ENCODE measurements at places on chromosomes 3 and 15.
A peak's percentile ranks its signal among the peaks of the same experiment; 100 is the strongest.

GRCh38 chr3:62870321-62870720, 4.9 kb downstream of the CADPS start:
- H3K27ac ChIP-seq, result no peak overlapping the region
- H3K27me3 ChIP-seq, result no peaks in the 10 kb centered on the region
- H3K4me3 ChIP-seq, result no peak overlapping the region
- peaks cover 9% of the 10 kb centered on the region for H3K4me1 ChIP-seq

DNA sequence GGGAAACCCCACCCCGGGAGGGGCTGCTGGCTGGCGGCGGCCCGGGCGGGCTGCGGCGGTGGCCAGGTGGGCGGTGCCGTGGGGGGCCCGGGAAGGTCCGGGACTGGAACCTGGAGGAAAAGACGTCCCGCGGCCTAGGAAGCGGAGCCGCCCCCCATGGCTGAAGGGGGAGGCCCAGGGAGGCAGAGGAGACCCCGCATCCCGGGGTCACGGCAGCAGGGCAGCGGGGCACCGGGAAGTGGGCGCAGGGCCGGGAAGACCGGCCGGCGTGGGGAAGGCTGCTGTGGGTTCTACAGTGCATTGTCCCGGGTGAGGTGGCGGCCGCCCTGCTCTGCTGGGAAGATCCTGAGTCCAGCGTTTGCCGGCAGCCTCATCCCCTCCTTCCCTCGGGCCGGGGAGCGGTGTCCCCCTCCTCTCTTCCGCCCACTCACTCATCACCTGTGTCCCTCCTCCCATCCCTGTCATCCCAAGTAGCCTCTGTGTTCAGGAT, 525 bp upstream of the FSTL1 start:
- DNase-seq, result no peak
- H3K27ac ChIP-seq, result peak overlapping the region; percentile 94
- H3K36me3 ChIP-seq, result no peaks in the 10 kb centered on the region
- H3K27me3 ChIP-seq, result no peaks in the 10 kb centered on the region

- no peak for DNase-seq
- no peak overlapping the region for H3K4me3 ChIP-seq
- H3K4me1 ChIP-seq, result no peaks in the 10 kb centered on the region
- H3K27me3 ChIP-seq, result no peaks in the 10 kb centered on the region
These were observed 357.1 kb upstream of the KCNH8 start for GRCh38 chr3:18791182-18791581.

DNA sequence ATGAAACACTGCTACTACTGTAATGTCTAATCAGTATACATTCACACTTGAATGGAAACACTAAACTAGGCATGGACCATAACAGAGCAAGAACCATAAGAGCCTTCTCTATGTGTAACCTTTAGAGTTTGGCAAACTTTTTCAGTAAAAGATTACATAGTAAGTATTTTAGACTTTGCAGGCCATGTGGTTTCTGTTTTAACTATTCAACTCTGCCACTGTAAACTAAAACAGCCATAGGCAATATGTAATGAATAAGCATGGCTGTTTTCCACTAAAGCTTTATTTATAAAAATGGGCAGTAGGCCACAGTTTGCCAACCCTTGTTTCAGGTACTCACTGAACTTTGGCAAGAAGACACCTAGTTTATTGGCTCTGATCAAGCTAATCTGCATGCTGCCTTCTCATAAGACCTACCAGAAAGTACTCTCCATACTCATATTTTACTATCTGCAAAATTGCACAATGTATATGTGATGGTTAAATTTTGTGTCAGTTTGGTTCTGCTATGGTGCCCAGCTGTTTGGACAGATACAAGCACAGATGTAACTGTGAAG, 46.0 kb downstream of the UACA start:
- no peak overlapping the region for H3K4me3 ChIP-seq
- peak overlapping the region; percentile 19 for H3K27ac ChIP-seq
- DNase-seq, result no peak
- H3K27me3 ChIP-seq, result no peaks in the 10 kb centered on the region
- peaks cover 65% of the 10 kb centered on the region for H3K4me1 ChIP-seq

DNA sequence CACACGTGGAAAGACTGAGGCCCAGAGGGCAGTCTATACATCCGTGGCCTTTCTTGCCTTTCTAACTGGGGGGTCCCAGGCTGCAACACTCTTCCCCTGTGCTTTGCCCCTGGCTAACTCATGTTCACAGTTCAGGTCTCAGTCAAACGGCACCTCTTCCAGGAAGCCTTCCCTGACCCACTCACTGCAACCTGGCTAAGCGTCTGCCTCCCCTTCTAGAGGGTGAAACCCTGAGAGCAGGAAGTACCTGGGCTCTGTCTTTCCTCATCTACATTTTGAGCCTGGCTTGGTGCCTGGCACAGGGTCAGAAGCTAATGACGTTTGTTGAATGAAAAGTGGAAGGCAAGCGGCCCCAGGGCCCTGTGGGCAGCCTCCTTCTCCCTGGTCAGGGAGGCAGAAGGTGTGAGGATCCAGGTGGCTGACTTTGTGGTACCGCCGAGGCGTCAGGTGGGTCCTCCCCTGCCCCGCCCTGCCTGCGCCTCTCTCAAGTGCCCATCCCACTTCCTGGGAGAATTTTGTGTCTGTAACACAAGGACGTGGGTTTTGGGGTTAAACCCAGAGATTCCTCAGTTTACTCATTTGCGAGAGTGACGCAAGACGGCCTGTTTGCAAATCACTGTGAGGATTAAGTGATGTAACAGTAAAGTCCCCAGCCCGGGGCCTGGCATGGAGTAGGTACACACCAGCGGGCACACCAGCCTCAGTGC, 32.1 kb downstream of the DNASE1L3 start:
- H3K27me3 ChIP-seq, result no peaks in the 10 kb centered on the region
- H3K4me3 ChIP-seq, result peak overlapping the region; percentile 73
- H3K36me3 ChIP-seq, result no peaks in the 10 kb centered on the region
- no peak for DNase-seq
- H3K4me1 ChIP-seq, result peaks cover 31% of the 10 kb centered on the region

GRCh38 chr3:40690749-40691451, 166.1 kb downstream of the ZNF621 start:
- peak overlapping the region; percentile 69 for H3K27ac ChIP-seq
- peaks cover 12% of the 10 kb centered on the region for H3K4me1 ChIP-seq
- H3K27me3 ChIP-seq, result no peaks in the 10 kb centered on the region
- H3K4me3 ChIP-seq, result no peak overlapping the region

DNA sequence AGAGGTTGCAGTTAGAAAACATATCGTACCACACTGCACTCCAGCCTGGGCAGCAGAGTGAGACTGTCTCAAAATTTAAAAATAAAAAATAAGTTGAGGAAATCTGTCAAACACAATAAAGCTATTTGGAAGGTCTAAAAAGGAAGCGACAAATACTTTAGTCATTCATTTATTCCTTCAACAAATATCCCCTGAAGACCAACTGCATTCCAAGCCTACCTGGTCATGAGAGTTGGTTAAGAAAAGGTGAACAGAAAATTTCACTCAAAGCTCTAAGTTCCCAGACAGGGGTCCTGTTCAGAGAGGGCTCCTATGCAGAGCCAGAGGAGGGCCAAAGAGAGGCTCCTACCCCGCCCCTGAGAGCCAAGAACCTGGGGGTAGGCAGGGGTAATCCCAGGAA, 15.4 kb upstream of the PRKAR2A start:
- H3K4me3 ChIP-seq, result no peak overlapping the region
- H3K36me3 ChIP-seq, result peaks cover 10% of the 10 kb centered on the region
- DNase-seq, result no peak
- H3K4me1 ChIP-seq, result no peaks in the 10 kb centered on the region

GRCh38 chr3:67804578-67804977, 150.2 kb upstream of the SUCLG2 start:
- H3K27me3 ChIP-seq, result no peaks in the 10 kb centered on the region
- H3K27ac ChIP-seq, result no peak overlapping the region
- DNase-seq, result no peak
- no peak overlapping the region for H3K4me3 ChIP-seq

DNA sequence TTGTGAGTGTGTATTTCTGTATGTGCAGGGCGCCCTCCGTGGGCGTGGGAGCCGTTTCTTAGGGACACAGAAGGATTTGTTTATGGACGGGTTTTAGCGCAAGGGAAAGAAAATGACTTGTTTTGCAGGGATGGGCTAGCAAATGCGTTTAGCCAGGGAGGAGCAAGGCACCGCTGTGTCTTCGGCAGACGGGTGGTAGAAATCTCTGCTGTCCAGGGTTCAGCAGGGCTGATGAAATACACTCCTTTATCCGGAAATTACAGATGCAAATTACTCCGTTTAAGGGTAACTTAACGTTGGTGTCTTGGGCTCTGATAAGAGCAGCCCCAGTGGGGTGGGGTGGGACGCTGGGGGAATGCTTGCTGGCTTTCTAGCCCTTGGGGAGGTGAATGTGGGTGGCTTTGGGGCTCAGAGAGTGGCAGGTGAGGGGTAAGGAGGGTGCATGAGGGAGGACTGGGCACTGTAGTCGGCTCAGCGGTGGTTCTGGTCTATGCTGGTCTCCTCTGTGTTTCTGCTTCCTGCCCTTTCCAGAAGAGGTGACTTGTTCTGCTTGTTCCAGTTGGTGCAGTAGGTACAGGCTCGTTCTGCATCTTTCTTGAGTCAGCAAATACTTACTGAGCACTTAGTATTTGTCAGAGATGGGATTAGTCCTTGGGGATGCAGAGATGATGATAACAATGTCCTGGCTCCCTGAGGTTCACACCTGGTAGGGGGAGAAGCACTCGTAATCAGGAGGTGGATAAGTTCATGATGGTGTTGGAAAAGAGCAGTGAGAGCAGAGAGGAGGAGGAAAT, 954 bp downstream of the SV2B start:
- H3K4me1 ChIP-seq, result peaks cover 25% of the 10 kb centered on the region
- H3K27ac ChIP-seq, result no peak overlapping the region
- peak overlapping the region; percentile 65 for H3K4me3 ChIP-seq
- no peaks in the 10 kb centered on the region for H3K36me3 ChIP-seq
- DNase-seq, result no peak
- H3K27me3 ChIP-seq, result peaks cover 8% of the 10 kb centered on the region

DNA sequence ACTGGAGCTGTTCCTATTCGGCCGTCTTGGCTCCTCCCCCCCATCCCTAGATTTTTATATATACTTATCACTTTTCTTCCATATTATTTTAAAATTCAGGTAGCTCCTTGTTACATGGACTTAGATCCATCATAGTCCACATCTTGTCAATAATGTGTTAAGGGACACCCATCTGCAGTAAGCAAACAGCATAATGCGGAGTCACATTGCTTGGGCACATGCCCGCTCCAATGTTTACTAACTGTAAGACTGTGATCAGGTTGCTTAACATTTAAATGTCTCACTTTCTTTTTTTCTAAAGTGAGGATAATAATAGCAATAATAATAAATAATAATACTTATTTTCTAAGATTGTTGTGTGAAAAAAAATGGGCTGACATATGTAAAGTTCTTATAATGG, 303.2 kb upstream of the SOX14 start:
- H3K36me3 ChIP-seq, result no peaks in the 10 kb centered on the region
- H3K4me3 ChIP-seq, result no peak overlapping the region
- peaks cover 6% of the 10 kb centered on the region for H3K4me1 ChIP-seq
- no peaks in the 10 kb centered on the region for H3K27me3 ChIP-seq
- DNase-seq, result no peak

- H3K36me3 ChIP-seq, result no peaks in the 10 kb centered on the region
- no peak for DNase-seq
- H3K27ac ChIP-seq, result peak overlapping the region; percentile 28
- H3K4me1 ChIP-seq, result peaks cover 26% of the 10 kb centered on the region
- H3K27me3 ChIP-seq, result no peaks in the 10 kb centered on the region
These were observed 50.8 kb downstream of the CRYBG3 start for GRCh38 chr3:97872525-97873042.

DNA sequence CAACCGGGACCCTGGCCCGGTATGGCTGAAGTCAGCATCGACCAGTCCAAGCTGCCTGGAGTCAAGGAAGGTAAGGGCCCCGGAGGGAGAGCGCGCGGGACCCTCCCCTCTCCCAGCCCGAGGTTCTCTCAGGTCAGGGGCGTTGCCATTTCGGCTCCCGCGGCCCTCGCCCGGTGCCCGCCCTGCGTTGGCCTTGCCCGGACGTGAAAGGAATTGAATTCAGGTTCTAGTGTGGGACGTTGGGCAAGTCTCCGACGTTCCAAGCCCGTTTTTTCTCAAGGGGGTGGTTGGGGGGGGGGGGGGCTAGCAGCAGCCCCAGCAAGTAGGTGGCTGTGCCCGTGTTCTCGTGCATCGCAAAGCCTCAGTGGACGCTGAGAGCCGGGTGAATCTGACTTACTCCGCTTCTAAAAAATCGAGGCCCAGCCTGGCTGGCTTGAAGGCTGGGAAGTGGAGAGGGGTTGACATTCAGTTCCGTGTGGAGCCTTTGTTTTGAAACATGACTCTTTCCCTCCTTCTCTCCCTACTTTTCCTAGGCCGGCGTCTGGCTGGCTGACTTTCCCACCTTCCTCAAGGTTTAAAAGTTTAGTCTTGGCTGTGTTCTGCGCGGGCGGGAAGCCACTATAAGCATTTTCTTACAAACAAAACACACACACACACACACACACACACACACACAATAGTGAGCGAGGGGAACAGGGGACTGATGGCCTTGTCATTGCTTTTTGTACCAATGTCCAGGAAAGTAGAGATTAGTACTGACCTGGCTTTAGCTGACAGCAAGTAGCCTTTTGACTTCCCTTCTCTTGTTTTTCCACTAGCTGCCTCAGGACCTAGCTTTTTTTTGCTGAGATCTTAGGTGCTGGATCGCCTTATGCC, at the start of gene UTS2B:
Gene UTS2B, minus strand, starts transcription at position 873 of the 876 bp plus-strand sequence. CDS start 48,337 bp downstream, outside the sequence.
- no peak for DNase-seq
- peak within 1 kb of the TSS; percentile 98 for H3K4me3 ChIP-seq
- H3K4me1 ChIP-seq, result peaks cover 7% of the 10 kb centered on the region
- H3K36me3 ChIP-seq, result no peaks in the 10 kb centered on the region
- peak within 1 kb of the TSS; percentile 95 for H3K27ac ChIP-seq

- H3K27me3 ChIP-seq, result no peaks in the 10 kb centered on the region
- no peak overlapping the region for H3K4me3 ChIP-seq
- DNase-seq, result no peak
- no peak overlapping the region for H3K27ac ChIP-seq
- no peaks in the 10 kb centered on the region for H3K4me1 ChIP-seq
These were observed 157.8 kb downstream of the IL1RAP start for GRCh38 chr3:190671658-190672057.
